AG08396 (cell line): ENCODE measurements at places on chromosomes 16 and 17.
A peak's percentile ranks its signal among the peaks of the same experiment; 100 is the strongest.

GRCh38 chr17:34403006-34403405 lies 40.0 kb upstream of the CCL1 start:
- DNase-seq = no peak

DNA sequence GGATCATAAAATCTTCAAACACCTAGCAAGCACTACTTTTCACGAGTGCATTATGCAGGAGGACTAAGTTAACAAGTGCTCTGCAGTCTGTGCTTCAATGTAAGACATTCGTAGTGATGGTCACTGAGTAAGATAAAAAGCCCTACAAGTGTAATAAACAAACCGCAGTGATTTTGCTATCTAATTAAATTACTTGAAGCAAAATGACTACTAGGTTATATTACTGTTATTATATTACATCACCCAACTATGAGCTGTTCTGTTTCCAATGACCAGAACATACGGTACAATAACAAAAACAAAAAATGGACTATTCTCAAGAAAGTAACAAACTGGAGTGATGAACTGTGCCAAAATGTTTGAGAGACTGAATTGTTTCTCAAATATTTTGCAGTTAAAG lies 11.2 kb downstream of the KLHL10 start:
- DNase-seq = no peak

DNA sequence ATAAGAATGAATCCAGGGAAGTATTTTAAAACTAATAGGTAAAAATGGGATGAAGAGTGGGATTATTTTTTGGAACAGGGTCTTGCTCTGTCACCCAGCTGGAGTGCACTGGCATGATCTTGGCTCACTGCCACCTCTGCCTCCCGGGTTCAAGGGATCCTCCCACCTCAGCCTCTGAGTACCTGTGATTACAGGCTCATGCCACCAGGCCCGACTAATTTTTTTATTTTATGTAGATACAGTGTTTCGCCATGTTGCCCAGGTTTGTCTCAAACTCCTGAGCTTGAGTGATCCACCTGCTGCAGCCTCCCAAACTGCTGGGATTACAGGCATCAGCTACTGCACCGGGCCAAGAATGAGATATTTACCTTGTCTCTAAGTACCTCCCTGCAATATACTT lies 22.1 kb downstream of the NSMCE1 start:
- DNase-seq = no peak

DNA sequence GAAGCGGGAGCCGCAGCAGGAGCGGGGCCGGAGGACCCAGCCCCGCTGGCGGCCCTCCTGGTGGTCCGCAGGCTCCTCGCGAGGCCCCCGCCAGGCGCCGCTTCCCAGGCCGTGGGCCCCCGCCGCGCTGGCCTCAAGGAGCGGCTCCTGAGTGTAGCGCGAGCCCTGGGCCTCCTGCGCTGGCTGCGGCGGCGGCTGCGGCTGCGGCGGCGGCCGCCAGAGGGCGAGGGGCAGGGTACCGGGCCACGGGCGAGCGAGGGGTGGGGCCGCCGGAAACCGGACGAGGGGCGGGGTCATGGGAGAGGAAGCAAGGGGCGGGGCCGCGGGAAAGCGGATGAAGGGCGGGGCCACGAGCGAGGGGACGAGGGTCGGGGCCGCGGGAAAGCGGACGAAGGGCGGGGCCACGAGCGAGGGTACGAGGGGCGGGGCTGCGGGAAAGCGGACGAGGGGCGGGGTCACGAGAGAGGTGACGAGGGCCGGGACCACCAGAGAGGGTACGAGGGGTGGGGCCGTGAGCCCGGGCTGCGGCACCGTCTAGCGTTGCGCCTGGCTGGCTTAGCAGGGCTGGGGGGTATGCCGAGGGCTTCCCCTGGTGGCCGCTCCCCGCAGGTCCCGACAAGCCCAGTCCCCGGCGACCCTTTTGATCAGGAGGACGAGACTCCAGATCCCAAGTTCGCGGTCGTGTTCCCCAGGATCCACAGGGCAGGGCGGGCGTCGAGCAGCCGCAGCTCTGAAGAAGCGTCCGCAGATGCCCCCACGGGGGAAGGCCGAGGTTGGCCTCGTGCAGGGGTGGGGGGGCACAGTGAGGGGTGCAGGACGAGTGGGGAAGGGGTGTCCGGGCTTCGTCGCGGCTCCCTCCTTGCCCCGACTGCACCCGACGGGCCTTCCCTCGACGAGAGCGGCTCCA lies 1.7 kb downstream of the MYO15B start:
- DNase-seq = peak; percentile 100

DNA sequence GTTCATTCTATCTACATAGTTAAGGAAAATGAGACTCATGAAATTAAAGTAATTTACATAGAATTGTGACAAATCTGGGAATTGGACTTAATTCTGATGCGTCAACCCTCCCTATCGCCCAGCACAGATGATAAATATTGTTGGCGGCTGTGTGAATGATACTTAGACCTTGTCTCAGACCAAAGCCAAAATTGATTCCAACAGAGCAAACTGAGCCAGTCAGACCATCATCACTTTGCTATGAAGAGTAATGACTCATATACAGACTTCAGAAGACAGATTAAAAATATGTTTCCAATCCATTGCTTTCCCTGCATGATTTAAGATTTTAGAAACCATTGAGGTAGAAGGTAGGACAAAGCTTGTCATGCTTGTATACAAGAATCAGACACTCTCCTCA lies 1156.7 kb upstream of the CDH8 start:
- no peak for DNase-seq
